Stimulated activated CD8-positive, alpha-beta memory T cell treated with anti-CD3 and anti-CD28 coated beads, Interleukin-7, amount 100 ng/mL, for 48 hours (primary cell): ENCODE measurements at places on chromosomes 2 and 18.

- no peak for DNase-seq
Observed at GRCh38 chr2:156810094-156810493, 373.9 kb downstream of the GPD2 start.

DNA sequence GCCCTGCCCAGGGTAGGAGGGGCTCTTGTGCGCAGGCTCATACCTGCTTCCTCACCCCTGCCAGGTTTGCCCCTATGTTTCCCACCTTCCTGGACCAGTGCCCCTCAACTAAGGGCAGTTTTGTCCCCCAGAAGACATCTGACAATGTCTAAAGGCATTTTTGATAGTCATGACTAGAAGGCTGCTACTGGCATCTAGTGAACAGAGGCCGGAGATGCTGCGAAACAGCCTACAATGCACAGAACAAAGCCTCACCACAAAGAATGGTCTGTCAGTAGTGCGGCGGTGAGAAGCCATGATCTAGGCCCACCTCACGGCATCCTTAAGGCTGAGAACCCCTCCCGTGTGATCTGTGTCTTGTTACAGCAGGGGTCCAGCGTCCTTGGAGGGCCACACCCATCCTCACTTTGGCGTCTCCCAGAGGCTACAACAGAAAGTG lies 96.0 kb downstream of the TMEM17 start:
- no peak for DNase-seq

GRCh38 chr2:234289834-234290590 lies 206.9 kb downstream of the ARL4C start:
- DNase-seq, result no peak

- DNase-seq, result no peak
Observed at GRCh38 chr2:176872406-176872805, 340.2 kb upstream of the HNRNPA3 start.

GRCh38 chr18:79765491-79766245 lies 32.1 kb upstream of the KCNG2 start:
- DNase-seq, result no peak
